ENCODE measurements at places on chromosomes 5 and 9. TPM values are rescaled to one million over a fixed set of nuclear protein-coding genes. Genes with fewer than 3 reads are reported as not detected.
A peak's percentile ranks its signal among the peaks of the same experiment; 100 is the strongest.

The SPOCK1 gene
- not detected for polyA plus RNA-seq

The CD72 gene
- polyA plus RNA-seq, result 1.5 TPM

The ZNF879 gene
- polyA plus RNA-seq, result 4.1 TPM

The HTR1A gene
- not detected for polyA plus RNA-seq

DNA sequence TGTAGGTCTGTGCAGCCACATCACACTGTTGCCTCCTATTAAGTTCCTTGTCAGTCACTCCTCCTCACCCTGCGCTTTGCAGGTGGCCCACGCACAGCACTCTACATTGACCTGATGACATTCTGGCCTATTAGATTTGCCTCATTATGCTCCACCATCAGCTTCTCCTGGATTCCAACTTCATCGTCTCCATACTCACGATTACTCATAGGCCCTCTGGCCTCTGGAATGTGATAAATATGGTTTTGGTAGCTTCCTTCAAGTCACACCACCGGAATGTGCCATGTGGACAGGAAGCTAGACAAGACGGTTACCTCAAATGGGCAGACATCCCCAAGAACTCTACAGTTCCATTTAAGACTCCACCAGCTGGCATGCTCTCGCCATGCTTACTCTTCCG lies 158.0 kb upstream of the LHFPL2 start:
- H3K36me3 ChIP-seq, result peaks cover 14% of the 10 kb centered on the region
- peaks cover 5% of the 10 kb centered on the region for H3K4me1 ChIP-seq
- H3K27ac ChIP-seq, result no peak overlapping the region
- H3K27me3 ChIP-seq, result no peaks in the 10 kb centered on the region

- no peak overlapping the region for H3K4me3 ChIP-seq
- no peaks in the 10 kb centered on the region for H3K36me3 ChIP-seq
- H3K27me3 ChIP-seq, result no peaks in the 10 kb centered on the region
- DNase-seq, result no peak
- H3K4me1 ChIP-seq, result no peaks in the 10 kb centered on the region
These were observed 612.8 kb downstream of the CSNK1G3 start for GRCh38 chr5:124124711-124125229.

DNA sequence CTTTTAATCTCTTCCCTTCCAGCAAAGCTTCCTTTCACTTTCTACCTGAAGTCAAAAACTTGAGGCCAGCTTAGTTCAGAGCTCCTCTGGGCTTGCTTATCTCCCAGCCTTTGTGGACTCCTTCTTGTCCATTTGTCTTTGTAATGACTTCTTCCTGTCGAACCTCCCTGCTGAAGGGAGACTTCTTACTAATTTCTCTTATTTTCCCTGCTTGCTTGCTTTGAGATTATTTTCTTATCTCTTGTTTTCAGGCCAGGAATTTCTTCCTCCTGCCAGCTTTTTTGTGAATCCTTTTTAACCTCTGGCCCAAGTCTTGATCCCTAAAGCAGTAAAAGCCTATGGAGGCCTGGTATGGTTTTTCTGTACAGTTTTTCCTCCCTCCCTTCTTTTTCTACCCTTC lies 46.8 kb upstream of the DHFR start:
- peaks cover 35% of the 10 kb centered on the region for H3K36me3 ChIP-seq
- DNase-seq, result no peak
- no peaks in the 10 kb centered on the region for H3K27me3 ChIP-seq
- no peak overlapping the region for H3K27ac ChIP-seq
- no peak overlapping the region for H3K4me3 ChIP-seq
- peaks cover 31% of the 10 kb centered on the region for H3K4me1 ChIP-seq

DNA sequence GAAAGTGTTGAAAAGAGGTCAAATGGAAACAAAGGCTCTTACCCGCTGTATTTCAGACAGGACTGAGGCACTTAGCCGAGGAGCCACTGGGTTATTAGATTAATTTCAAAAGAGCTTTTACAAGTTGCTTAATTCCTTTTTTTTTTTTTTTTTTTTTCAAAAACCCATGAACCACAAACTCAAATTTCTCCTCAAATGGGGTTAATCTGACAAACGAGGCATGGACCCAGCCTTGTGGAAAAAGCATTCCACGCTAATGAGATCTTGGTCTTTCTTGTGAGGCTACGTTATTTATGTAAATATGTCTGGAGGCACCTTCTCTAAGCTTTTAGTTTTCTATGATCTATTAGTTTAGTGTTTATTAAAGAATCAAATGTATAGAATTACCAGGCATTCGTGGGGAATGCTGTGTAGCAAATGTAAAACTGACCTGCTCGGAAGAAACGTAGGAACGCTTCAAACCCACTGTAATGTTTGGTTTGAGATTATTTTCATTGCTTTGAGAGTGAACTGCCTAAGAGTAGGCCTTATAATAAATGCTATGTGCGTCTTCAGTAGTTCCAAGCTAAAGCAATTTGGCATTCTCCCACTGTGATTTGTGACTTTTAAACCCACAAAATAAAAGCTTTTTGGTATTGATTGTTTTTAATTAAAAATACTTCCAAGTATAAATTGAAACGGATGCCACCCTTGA lies 134.7 kb downstream of the CDH6 start:
- H3K36me3 ChIP-seq, result no peaks in the 10 kb centered on the region
- no peak overlapping the region for H3K4me3 ChIP-seq
- no peak overlapping the region for H3K27ac ChIP-seq
- no peaks in the 10 kb centered on the region for H3K4me1 ChIP-seq
- DNase-seq, result no peak

DNA sequence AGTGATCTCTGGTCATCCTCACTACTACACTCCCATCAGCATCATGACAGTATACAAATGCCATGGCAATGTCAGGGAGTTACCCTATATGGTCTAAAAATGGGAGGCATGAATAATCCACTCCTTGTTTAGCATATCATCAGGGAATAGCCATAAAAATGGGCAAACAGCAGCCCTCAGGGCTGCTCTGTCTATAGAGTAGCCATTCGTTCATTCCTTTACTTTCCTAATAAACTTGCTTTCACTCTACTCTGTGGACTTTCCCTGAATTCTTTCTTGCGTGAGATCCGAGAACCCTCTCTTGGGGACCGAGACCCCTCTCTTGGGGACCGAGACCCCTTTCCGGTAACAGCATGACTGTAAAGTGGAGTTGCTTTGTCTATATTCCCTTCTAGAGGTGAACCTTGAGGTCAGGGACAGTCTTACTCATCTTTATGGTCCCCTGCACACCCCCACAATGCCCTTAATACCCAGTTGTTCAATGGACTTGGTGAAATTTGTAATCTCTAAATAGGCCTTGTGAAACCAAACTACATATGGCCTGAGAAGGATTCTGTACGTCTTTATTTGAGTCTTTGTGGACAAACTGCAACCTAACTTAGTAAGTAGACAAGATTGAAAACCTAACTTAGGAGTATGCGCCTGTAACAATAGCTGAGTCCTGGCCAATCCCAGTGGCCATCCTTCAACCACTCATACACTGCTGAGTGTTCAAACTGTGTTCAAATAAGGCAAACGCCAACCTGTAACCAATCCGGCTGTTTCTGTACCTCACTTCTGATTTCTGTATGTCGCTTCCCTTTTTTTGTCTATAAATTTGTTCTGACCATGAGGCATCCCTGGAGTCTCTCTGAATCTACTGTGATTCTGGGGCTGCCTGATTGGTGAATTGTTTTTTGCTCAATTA lies 32.3 kb upstream of the UBTD2 start:
- H3K4me3 ChIP-seq, result no peak overlapping the region
- H3K27me3 ChIP-seq, result no peaks in the 10 kb centered on the region
- H3K4me1 ChIP-seq, result no peaks in the 10 kb centered on the region
- H3K36me3 ChIP-seq, result no peaks in the 10 kb centered on the region

DNA sequence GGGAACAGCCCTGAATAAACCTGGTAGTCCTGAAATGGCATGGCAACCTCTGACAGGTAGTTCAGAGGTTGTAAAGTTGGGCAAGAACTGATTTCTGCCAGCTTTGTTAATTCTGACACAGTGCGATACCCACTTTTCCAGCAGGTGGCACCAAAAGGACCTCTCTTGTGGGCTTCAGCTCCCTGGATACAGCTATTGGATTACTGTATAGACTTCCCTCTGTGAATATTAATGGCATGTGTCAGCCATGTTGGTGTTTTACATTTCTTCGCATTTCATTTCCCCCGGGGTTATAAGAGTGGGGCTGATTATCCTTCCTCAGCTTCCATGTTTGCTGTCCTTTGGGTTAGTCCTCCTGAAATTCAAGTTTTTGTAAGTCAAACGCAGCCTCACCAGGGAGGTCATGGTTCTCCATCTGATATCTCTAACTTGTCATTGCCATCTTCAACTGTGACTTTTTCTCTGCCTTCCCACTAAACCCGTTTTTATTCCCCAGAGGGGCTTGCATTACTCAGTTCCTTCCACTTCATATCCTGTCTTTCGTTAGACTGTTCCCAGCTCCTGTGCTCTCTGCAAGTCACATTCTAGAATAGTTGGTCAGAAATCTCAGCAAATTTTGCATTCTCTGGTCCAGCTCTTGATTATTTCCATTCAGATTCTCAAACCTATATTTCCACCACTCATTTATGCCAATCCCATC lies 135.6 kb downstream of the LIFR start:
- no peaks in the 10 kb centered on the region for H3K4me1 ChIP-seq
- H3K36me3 ChIP-seq, result no peaks in the 10 kb centered on the region
- peak; percentile 11 for DNase-seq
- no peak overlapping the region for H3K27ac ChIP-seq
- H3K4me3 ChIP-seq, result no peak overlapping the region
- peaks cover 53% of the 10 kb centered on the region for H3K27me3 ChIP-seq

GRCh38 chr5:112293587-112293986 lies 125.5 kb downstream of the EPB41L4A start:
- no peak overlapping the region for H3K4me3 ChIP-seq
- no peaks in the 10 kb centered on the region for H3K27me3 ChIP-seq
- H3K36me3 ChIP-seq, result no peaks in the 10 kb centered on the region
- no peak overlapping the region for H3K27ac ChIP-seq
- DNase-seq, result no peak
- no peaks in the 10 kb centered on the region for H3K4me1 ChIP-seq

GRCh38 chr9:36976371-36977030 lies 57.6 kb downstream of the PAX5 start:
- H3K27me3 ChIP-seq, result peaks cover 16% of the 10 kb centered on the region
- no peak overlapping the region for H3K27ac ChIP-seq
- no peaks in the 10 kb centered on the region for H3K36me3 ChIP-seq
- DNase-seq, result no peak
- no peaks in the 10 kb centered on the region for H3K4me1 ChIP-seq

DNA sequence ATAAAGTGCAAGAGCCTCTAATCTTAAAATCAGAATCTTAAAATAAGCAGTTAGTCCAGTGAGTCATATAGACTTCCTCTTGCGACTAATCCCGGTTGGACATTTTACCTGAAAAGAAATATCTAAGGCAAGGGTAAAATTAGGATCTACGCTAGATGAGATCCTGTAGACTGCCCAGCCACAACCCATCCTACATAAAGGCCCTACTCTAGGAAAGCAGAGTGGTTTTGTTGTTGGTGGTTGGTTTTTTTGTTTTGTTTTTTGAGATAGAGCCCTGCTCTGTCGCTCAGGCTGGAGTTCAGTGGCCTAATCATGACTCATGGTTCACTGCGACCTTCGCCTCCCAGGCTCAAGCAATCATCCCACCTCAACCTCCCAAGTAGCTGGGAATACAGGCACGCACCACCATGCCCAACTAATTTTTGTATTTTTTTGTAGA lies 6.9 kb downstream of the TSC1 start:
- no peak overlapping the region for H3K4me3 ChIP-seq
- H3K4me1 ChIP-seq, result peaks cover 11% of the 10 kb centered on the region
- H3K36me3 ChIP-seq, result peaks cover 26% of the 10 kb centered on the region
- DNase-seq, result no peak

- DNase-seq, result no peak
- no peaks in the 10 kb centered on the region for H3K36me3 ChIP-seq
- peaks cover 1% of the 10 kb centered on the region for H3K27me3 ChIP-seq
- H3K27ac ChIP-seq, result no peak overlapping the region
- H3K4me1 ChIP-seq, result no peaks in the 10 kb centered on the region
These were observed 103.1 kb upstream of the SMC2 start for GRCh38 chr9:103991001-103991400.

DNA sequence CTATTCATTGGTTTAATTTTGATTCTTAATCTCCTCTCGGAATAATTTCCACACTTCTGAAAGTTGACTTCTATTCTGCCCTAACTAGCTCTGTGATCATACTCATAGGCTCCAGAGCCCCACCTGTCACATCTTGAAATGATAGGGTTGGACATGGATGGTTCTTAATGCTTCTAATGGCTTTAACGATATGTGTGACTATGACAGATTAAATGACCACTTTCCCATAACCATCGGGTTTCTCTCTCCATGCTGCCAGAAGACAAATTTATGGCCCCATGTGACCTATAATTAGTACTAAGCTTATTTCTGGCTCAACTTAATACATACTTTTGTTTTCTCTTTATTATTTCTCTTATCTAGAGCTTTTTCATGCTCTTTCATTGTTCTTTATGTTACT lies 251.1 kb upstream of the TUT7 start:
- no peaks in the 10 kb centered on the region for H3K4me1 ChIP-seq
- peaks cover 4% of the 10 kb centered on the region for H3K27me3 ChIP-seq
- H3K27ac ChIP-seq, result no peak overlapping the region
- no peaks in the 10 kb centered on the region for H3K36me3 ChIP-seq
- no peak overlapping the region for H3K4me3 ChIP-seq

DNA sequence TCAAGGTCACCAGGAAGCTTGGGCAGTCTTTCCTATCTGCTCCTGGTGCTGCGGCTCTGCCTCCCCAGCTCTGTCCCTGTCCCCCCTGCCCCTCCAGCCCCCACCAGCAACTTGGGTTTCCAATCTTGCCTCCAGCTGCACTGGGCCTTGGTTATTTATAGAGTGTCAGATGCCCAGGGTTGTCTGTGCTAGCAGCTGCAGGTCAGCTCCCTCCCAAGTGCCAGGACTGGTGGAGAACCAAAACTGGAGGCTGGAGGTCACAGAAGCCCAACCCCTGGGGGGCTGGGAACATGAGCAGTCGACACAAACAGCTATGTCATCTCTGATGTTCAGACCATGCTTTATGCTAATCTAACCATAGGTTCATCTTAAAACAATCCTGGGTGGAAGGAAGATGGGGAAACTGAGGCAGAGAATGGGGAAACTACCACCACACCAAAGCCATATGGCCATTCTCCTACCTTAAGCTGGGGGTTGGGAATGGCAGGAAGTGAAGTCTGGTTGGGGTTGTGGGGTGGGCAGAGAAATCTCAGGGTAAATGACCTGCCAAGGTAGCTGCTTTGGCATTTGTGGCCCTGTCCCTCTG lies 1.7 kb downstream of the TPM2 start:
- no peak overlapping the region for H3K4me3 ChIP-seq
- peak overlapping the region; percentile 77 for H3K27ac ChIP-seq
- H3K27me3 ChIP-seq, result no peaks in the 10 kb centered on the region
- H3K36me3 ChIP-seq, result no peaks in the 10 kb centered on the region

- no peak overlapping the region for H3K27ac ChIP-seq
- no peaks in the 10 kb centered on the region for H3K36me3 ChIP-seq
- H3K4me1 ChIP-seq, result no peaks in the 10 kb centered on the region
- H3K27me3 ChIP-seq, result peaks cover 10% of the 10 kb centered on the region
These were observed 88.0 kb downstream of the TRIO start for GRCh38 chr5:14231156-14231555.

DNA sequence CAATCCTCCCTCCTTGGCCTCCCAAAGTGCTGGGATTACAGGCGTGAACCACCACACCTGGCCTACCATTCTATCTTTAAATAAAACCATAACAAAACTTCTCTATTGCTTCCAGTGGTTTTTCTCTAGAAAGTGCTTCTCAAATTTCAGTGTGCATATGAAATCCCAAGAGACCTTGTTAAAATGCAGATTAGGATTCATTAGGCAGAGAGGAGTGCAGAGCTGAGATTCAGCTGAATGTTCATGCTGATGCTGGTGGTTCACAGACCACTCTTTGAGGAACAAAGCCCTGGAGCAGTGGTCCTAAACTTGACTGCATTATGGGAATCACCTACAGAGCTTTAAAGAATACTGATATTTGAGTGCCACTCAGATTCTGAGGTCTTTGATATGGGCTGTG lies 28.2 kb downstream of the CARD6 start:
- no peaks in the 10 kb centered on the region for H3K4me1 ChIP-seq
- DNase-seq, result no peak
- H3K27ac ChIP-seq, result no peak overlapping the region
- no peaks in the 10 kb centered on the region for H3K36me3 ChIP-seq
- H3K27me3 ChIP-seq, result peaks cover 11% of the 10 kb centered on the region

Data from naive thymus-derived CD8-positive, alpha-beta T cell (primary cell).